ENCODE measurements at places on chromosomes 2 and 18. TPM values are rescaled to one million over a fixed set of nuclear protein-coding genes. Genes with fewer than 3 reads are reported as not detected.

The LONRF2 gene
- total RNA-seq = 1.3 TPM

The MAP3K19 gene
- total RNA-seq = not detected

The CHRND gene
- not detected for total RNA-seq

The CEBPZOS gene
- total RNA-seq = 18.8 TPM

The GCG gene
- not detected for total RNA-seq

The LRRC30 gene
- total RNA-seq = not detected

The IL36B gene
- not detected for total RNA-seq

The ACTG2 gene
- total RNA-seq = not detected

The CBLN2 gene
- 0.19 TPM for total RNA-seq
